ENCODE measurements at places on chromosomes 16 and 17.

- no peak for DNase-seq
Observed at GRCh38 chr17:16419929-16420271, 4.5 kb downstream of the TRPV2 start.

DNA sequence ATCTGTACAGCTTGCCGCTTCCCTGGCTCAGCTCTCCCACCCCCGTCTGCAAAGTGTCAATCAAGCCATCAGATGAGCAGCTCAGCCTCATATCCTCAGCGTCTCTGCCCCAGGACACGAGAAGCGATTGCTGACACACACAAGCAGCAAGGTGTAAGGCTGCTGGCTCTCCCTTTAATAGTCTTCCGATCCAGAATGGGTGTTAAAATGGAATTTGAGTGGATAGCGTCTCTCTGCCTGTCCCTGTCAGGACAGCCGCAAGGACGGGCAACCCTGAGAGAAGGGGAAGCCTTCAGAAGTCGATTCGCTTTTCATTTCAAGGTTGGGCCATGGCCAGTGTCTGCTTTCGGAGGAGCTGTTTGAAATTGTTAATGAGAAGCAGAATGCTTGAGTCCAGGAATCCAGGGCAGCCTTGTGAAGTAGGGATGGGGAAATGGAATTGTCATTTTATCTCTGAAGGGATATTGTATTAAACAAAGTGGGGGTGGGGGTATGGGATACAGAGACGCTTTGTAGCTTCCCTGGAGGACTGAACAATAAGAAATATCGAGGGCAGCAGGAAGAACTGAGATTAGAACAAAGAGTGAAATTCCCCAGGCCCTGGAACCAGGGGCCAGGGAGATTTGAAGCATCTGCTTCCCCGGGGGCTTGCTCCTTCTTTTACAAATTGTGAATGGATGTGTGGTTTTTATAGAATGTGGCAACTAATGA is 4.7 kb upstream of the PIPOX start:
- no peak for DNase-seq

- DNase-seq = no peak
Observed at GRCh38 chr16:27226476-27226875, 23.1 kb downstream of the KDM8 start.

GRCh38 chr17:82846061-82846691 is 6.4 kb upstream of the ZNF750 start:
- no peak for DNase-seq

GRCh38 chr16:74249846-74250245 is 46.8 kb upstream of the PSMD7 start:
- DNase-seq = no peak

DNA sequence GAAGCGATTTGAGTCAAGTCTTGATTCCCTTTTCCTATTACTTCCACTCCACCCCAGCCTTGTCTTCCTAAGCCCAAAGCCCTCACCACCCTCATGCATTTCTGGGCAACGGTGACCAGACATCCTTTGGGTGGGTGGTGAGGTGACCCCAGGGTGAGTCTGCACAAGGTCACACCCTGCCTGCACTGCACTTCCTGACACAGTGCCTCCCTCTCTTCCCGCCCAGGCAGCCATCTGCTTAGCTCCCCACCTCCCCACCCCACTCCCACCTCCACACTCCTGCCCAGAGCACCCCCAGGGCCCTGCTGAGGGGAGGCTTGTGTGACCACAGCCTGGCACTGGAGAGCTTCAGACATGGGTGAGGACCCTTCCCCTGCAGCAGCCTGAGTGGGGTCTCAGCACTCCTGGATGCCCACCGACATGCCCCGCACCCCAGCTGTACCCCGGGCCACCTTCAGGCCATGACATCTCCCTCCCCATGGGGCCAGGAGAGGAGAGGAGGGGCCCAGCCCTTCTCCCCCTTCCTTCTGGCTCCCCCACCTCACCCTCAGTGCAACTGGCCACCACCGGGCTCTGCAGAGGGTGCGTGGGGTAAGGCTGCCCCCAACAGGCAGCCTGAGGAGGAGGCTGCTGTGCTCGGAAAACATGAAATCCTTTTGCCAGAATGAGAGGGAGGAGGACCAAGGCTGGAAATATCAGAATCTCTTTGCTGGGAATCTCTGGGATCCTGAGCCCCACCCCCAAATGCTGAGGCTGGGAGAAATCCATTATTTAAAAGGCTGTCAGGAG is 68.6 kb downstream of the CCT6B start:
- DNase-seq = no peak

- no peak for DNase-seq
Observed at GRCh38 chr17:44102849-44103622, 20.4 kb downstream of the HDAC5 start.

DNA sequence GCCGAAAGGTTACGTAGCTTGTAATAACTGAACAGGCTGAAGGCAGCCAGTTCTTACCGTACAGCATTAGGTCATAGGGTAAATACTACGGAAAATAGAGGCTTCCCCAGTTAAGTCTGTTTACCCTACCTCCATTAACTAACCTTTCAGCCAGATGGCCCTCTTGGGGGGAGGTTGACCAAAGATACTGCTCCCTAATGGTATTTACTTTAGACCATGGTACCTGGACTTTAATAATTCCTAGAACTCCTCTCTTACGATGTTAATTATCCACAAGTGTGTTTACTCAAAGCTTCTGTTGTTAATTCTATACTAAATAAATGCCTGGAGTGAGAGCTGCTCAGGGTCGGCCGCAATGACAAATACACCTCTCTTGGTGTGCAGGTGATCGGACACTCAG is 9.8 kb upstream of the ADAT1 start:
- DNase-seq = no peak

DNA sequence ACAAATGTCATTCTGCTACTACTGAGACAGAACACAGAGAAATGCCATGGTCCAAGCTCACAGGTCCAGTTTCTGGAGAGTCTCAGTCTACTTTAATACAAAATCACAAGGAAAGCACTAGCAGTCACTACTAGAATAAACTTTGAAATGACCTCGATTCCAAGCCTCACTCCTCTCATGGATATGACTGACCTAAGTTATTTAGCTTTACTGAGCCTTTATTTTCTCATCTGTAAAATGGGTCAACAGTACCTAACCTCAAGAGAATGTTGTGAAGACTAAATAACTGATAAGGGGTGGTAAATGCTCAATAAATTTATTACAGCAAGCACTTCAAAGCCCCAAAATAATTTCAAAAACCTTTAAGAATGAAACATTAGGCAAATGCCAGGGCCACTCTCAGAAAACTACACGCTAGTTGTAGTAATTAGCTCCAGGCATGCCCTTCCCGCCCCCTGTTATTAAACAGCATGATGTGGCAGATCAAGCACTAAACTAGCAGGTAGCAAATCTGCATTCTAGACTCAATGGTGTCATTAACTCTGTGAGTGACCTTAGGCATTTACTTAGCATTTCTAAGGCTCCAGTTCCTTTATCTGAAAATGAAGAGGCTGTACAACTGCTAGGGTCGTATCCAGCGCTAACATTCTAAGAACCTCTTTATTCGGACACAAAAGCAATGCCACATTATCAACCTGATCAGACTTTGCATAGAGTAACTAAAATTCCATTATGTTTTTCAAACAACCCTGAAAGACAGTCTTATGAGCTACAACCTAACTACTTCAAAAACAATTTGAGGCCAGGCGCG is 8.4 kb downstream of the GSPT1 start:
- DNase-seq = no peak

GRCh38 chr17:78356101-78356713 is 3.7 kb downstream of the SOCS3 start:
- DNase-seq = peak; percentile 81

GRCh38 chr17:60159479-60159866 is 9.7 kb downstream of the CA4 start:
- no peak for DNase-seq

DNA sequence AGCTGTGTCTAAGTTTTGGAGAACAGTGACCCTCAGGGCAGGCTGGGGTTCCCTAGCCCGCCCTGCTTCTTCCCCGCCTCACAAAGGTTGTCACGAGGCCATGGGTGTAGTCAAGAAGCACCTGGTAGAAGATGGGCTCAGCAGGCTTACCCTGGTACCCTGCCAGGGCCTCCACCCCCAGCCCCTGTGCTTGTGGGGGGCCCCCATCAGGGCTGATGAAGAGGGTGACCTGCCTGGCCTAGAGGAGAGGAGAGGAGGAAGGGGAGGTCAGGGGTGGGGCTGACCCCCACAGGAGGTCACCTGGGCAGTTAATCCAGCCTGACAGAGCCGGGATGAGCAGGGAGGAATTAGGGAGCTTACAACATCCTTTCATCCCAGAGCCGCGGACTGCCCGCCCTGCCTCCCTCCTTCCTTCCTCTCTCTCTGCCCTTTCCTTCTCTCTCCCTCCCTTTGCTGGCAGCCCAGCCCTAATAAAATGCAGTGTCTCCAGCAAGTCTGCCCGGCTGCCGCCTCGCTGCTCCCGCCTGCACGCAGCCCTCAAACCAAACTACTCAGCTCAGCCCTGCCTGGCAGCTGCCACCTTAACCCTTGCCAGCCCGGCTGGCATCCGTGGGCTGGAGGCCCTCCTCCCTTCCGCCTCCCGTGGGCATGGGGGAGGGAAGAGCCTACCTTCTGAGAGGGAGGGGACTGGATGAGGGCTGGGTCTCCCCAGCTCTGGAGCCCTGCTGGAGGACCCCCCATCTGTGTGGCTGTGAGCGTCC is 7.2 kb downstream of the DLX3 start:
- DNase-seq = no peak

GRCh38 chr17:29760279-29761039 is 137.7 kb upstream of the CORO6 start:
- peak; percentile 13 for DNase-seq

Data from activated CD4-positive, CD25-positive, alpha-beta regulatory T cell treated with anti-CD3 and anti-CD28 coated beads, Interleukin-2, amount 50 U/mL, for 16 hours (primary cell).